Stimulated activated CD4-positive, alpha-beta T cell treated with anti-CD3 and anti-CD28 coated beads, Interleukin-1b, Interleukin-23, amount 100 ng/mL, for 48 hours (primary cell): ENCODE measurements at places on chromosomes 1 and 21.
A peak's percentile ranks its signal among the peaks of the same experiment; 100 is the strongest.

GRCh38 chr21:42067531-42068255 is 3.4 kb upstream of the UMODL1 start:
- DNase-seq, result no peak

- no peak for DNase-seq
Measured at GRCh38 chr21:41536076-41536826, 28.3 kb upstream of the TMPRSS2 start.

GRCh38 chr1:222643606-222643937 is 25.7 kb downstream of the MIA3 start:
- no peak for DNase-seq

GRCh38 chr1:227941509-227942020 is 6.2 kb downstream of the WNT9A start:
- no peak for DNase-seq

- no peak for DNase-seq
Measured at GRCh38 chr1:235307158-235308124, 20.5 kb downstream of the ARID4B start.

GRCh38 chr1:211326528-211327345 is at the start of gene TRAF5:
TRAF5 (plus strand) TSS chr1:211326833; CDS start chr1:211353240, 26,407 bp downstream.
- peak; percentile 42 for DNase-seq

DNA sequence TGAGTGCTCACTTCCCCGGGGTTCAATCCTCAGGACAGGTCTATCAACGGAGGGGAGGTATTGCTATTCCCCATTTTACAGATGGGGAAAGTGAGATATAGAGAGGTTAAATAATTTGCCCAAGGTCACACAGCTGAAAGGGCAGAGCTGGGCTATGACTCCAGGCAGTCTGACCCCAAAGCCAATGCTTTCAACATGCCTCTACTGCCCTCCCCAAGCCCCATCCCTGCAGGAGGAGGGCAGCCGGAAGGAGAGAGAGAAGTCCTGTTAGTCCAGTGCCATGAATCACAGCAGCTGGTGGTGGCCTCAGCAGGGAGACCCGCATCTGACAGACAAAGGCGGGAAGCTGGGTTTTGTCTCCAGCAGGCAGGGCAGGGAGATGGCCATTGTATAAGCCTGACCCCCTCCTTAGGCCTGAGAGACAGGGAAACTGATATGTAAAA is 20.0 kb upstream of the CLIC4 start:
- DNase-seq, result no peak

- DNase-seq, result no peak
Measured at GRCh38 chr1:43844114-43844513, 89.5 kb upstream of the ARTN start.

- no peak for DNase-seq
Measured at GRCh38 chr1:101873672-101874071, 123.1 kb downstream of the OLFM3 start.

DNA sequence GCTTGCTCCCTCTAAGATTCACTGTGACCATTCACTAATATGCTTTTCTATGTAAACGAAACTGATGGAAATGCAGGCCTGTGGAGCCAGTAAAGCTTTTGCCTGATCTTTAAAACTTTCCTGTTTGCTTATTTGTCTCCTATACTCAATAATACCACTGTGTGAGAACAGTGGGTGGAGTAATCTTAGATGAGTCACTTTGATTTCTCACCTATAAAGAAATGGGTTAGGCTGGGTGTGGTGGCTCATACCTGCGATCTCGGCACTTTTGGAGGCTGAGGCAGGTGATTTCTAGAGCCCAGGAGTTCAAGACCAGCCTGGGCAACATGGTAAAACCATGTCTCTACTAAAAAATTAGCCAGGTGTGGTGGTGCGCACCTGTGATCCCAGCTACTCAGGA is 70.8 kb downstream of the RWDD3 start:
- no peak for DNase-seq

DNA sequence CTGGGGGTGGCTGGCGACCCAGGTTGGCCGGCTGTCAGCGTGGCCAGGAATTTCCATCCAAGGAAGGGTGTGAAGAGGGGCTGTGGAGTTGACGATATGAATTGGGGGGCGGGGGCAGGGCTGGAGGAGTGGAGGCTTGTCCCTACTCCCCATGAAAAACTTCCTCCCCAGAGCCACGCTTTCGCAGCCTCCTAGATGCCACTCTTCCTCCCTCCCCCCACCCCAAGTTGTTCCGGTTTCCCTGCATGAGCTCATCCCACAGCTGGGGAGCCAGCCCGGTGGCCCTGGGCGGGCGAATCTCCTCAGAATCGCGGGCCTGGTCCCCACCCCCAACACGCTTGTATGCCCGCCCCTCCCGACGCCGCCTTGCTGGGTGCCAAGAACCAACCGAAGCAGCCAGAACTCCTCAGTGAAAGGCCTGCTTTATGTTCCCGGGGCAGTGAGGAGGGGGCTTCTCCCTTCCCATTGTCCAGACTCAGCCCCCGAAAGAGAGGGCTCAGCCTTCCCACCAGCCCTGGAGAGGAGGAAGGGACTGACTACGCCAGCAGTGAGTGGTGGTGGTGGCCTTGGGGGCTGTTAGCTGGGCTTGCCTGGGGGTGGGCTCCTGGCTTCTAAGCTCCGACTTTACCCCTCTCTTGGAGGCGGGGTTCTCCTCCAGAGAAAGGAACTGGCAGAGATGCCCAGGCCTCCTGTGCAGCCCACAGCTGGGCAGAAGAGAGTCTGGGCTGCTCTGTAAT is 1.8 kb upstream of the CSMD2 start:
- no peak for DNase-seq
